ENCODE measurements at places on chromosomes 12 and 14. TPM values are rescaled to one million over a fixed set of nuclear protein-coding genes. Genes with fewer than 3 reads are reported as not detected.

GPR132 gene
- total RNA-seq, result 0.94 TPM

- no peak for DNase-seq
These were observed 8.9 kb upstream of the KRT7 start for GRCh38 chr12:52224151-52224550.

DNA sequence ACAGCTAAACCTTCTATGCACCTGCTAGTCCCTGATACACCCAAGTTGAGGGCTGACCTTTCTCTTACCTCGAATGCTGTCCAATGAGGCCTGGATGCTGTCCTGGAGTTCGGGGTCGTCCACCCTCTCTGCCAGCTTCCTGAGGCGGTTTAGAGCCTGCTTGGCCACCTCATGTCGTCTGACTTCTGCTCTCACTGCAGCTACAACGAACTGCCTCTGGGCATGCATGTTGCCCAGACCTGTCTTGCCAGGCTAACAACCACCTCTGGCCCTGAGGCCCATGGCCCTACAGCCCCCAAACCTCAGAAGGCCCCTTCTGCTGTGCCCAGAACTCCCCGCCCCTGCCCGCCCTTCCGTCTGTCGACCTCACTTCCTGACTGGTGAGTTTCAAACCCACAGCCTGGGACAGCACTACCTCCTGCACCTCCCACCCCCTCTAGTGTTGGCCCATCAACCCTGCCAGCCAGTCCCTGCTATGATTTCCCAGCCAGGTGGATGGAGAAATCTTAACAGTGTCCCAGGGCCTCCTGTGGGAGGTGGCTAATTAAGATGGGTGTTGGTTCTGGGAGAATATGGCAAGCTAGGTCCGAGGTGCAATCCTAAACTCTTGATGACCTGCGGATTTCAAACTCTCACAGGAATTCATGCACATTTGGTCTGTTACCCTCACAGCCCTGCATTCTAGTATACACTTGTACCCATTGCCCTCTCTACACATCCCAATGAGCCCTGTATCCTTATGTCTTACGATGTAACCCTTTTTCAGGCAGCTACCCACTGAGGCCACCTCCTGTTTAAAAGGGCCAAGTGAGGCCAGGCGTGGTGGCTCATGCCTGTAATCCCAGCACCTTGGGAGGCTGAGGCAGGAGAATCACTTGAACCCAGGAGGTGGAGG is 2.7 kb upstream of the TSPAN31 start:
- DNase-seq, result no peak

DNA sequence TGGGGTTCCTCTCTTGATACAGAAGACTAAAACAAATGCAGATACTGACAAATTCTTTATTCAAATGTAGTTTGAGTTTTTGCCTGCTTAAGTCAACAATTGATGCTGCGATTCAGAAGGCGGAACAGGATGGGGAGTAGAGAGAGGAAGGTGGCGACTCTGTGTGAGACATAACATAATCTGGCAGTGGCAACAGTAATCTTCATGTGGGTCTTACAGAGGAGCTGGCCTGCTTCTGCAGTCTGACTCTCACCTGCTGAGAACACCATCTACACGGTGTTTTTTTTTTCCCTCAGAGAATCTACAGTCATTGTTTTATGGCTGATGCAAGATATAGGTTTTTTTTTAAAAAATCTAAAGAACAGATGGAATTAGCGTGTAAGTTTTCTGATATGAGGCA is 10.1 kb downstream of the CCDC92 start:
- DNase-seq, result no peak

DNA sequence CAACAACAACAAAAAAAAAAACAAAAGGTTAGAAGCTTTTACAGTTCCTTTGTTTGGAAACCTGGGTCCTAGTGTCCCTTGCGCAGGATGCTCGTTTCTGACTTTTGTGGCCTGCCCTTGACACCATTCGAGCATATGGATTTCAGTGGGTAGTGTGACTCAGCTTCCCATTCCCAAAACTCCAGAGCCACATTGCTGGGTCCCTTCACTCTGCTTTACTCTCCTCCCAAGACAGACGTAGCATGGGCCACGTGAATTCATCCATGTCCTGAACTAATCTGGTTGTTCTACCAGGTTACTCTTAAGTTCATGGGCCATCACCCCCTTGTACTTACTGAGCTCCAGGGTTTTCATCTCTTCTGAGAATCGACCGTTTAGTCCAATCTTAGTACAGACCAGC is 68.0 kb upstream of the MAX start:
- no peak for DNase-seq

DNA sequence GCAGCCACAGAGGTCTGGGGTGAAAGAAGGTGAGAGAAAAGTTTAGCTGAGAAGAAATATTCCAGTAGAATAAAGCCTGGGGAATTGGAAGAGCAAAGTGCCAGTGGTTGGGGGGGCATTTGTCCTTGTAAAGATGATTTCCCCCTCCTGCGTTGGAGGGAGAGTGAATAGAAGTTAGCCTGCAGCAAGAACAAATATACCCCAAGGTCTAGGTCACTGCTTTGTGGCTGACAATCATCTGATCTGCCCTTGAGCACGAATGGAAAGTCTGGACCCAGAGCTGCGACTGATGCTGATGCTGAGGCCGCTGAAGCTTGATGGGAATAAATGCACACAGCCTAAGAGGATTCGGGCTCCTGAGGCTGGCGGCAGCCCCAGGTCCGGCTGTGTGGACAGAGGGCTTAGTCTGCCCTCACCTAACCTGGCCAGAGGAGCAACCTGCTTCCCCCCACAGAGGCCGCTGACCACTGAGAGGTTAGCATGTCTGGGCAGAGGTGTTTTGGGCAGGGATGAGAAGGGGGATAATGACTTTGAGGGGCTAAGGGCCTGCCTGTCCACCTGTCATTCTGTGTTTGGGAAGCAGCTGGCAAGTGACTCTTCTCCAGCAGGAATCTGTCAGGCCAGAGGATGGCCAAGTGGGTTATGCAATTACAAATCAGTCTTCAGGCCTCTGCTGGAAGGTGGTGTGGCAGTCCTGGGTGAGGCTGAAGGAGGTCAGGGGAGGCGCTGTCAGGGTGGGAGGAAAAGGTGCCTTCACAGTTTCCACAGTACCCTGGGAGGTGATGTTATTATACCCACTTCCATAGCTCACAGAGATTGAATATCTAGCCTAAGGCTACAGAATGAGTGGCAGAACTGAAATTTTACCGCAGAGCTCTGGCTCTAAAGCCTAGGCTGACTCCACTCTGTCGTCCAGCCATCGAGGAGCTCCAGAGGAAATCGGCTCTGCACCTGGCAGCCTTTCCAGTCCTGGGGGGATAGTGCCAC is 11.7 kb downstream of the TUBA1C start:
- DNase-seq, result no peak

GRCh38 chr12:6772331-6772695 is at the start of gene LAG3:
Gene LAG3 (plus strand): TSS chr12:6772520. CDS start chr12:6772853, 333 bp downstream.
- no peak for DNase-seq

DNA sequence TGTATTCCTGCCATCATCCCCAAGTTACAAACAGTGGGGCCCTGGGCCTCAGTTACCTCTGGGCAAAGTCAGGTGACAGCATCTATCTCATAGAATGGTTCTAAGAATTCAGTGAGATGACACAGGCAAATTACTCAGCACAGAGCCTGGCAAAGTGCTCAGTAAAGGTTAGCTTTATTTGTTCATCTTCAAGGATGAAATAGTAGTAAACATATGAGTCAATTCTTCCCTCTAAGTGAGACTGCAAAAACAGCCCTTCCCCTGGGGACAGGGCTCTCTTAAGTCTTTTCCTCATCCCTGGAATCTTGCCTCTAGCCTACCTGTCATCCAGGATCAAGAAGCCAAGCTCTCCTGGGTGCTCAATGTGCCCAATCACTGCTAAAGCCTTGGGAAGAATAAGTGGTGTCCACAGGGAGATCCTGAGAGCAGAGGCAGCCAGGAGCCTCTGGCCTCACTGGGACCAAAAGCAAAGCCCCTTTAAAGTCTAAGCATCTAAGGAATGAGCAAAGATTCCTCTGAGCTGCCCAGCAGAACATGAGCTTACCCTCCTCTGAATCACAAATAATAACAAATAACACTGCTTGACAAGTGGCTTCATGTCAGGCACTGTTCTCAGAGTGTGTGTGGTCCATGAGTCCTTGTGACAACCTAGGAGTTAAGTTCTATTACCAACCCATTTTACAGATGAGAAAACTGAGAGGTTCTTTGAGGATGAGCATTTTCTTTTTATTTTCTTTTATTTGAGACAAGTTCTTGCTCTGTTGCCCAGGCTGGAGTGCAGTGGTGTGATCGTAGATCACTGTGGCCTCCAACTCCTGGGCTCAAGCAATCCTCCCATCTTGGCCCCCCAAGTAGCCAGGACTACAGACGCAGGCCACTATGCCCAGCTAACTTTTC is 12.1 kb downstream of the NUAK1 start:
- DNase-seq, result no peak

DNA sequence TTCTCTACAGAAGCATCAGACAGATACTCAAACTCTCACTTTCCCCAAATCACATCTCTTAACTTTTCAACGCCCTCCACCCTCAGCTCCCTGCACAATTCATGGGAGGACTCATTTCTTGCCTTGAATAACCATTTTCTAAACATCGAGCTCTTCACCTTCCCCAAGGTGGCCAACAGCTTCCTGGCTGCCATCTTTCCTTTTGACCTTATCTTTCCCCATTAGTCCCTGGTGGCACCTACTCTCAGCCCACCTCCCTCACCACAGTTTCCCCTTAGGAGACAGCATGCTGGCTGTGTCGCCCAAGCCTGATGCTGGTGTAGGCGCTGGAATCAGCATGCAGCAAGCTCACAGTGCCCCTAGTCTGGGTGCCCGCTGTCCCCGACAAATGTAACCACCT is 8.4 kb upstream of the OAS1 start:
- DNase-seq, result no peak

DNA sequence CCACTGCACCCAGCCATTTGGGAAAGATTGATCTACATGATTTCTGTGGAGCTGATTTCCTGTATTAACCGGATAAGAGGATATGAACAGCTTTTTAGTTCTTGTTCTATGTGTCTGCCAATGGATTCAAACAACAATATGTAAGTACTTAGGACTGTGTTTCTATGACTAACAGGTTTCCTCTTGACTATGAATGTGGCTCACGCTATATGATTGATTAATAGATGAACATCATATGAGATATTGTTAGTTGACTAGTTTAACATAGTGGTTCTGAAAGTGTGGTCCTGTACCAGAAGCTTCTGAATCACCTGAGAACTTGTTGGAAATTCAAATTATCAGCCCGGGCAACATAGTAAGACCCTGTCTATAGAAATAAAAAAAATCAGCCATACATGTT is 12.8 kb upstream of the CSRP2 start:
- no peak for DNase-seq

DNA sequence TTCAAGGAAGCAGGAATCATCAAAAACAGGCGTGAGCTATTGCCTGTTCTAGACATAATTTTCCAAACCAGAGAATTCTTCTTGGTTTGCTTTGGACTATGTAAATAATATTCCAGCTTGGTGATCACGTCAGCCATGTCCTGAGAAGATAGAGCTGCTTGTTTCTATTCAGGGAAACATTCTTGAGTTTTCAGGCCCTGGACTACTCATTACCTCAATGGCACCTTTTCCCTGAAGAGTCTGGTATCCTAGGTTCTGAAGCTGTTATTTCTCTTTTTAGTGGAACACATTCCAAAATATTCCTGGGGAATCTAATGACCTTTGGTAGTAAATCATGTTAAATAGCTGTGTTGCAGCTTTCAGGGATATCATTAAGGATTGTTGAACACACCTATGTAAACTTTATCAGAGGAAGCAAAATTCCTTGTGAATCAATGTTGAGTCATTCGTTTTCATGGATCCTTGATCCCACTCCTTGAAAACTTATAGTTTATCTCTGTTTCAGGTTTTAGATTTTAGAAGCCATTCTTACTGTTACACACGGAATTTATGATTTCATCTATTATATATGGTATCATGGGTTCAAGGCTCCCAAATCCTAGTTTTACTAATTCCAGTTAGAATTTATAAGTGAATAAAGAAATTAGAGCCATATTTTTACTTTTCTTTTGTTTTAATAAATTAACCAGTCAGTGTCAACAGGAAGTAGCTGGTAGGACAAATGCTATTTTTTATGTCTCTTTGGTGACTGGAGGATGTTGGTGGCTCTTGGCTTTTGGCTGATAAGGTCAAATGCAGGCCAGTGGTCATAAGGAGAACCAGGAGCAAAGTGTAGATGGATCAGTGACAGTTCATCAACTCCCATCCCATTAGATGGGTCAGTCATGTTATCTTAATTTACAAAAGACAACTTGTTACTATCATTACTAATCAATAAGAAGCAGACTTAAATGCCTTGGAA is 380.1 kb downstream of the ZFP36L1 start:
- DNase-seq, result no peak

- DNase-seq, result no peak
These were observed 114.6 kb upstream of the KRAS start for GRCh38 chr12:25365340-25365730.

GRCh38 chr12:26823390-26823789 is 9.6 kb downstream of the ITPR2 start:
- no peak for DNase-seq
